Hair follicle dermal papilla cell (primary cell): ENCODE measurements at places on chromosomes 7 and 10. TPM values are rescaled to one million over a fixed set of nuclear protein-coding genes. Genes with fewer than 3 reads are reported as not detected.

The CFAP70 gene
- total RNA-seq = 1.2 and 1.3 TPM in 2 replicates

The TM9SF3 gene
- 102 and 116 TPM in 2 replicates for total RNA-seq

The CTAGE6 gene
- total RNA-seq = 0.65 and 0.97 TPM in 2 replicates

The PSTK gene
- total RNA-seq = 1.3 and 1.6 TPM in 2 replicates

The PILRA gene
- 0.36 TPM in 1 of 2 replicates, not detected in the other for total RNA-seq

The SSC4D gene
- total RNA-seq = 0.32 and 1.2 TPM in 2 replicates

The GPR26 gene
- not detected in 2 replicates for total RNA-seq

The PDZD7 gene
- 1.5 and 2.1 TPM in 2 replicates for total RNA-seq

The CRTAC1 gene
- not detected in 2 replicates for total RNA-seq

The TMEM229A gene
- total RNA-seq = not detected in 2 replicates

The GDF2 gene
- not detected in 2 replicates for total RNA-seq

The OR2A1 gene
- total RNA-seq = 0.12 and 0.16 TPM in 2 replicates

The CTTNBP2 gene
- total RNA-seq = 0.32 and 0.49 TPM in 2 replicates

The FAM13C gene
- total RNA-seq = 0.49 and 1.6 TPM in 2 replicates

The GOLGA7B gene
- under 0.01 TPM in 2 replicates for total RNA-seq

The ASB15 gene
- not detected in 2 replicates for total RNA-seq

The MYOF gene
- total RNA-seq = 626 and 651 TPM in 2 replicates

The PCDH15 gene
- 0.36 and 0.65 TPM in 2 replicates for total RNA-seq

The CLRN3 gene
- not detected in 2 replicates for total RNA-seq

The CYP3A4 gene
- not detected in 2 replicates for total RNA-seq

The SPDYE18 gene
- total RNA-seq = not detected in 2 replicates

The HABP2 gene
- under 0.01 TPM in 1 of 2 replicates, not detected in the other for total RNA-seq

The HOXA6 gene
- total RNA-seq = not detected in 2 replicates

The CALML3 gene
- total RNA-seq = 0.12 TPM in 1 of 2 replicates, not detected in the other
